Upper lobe of left lung (tissue), 6 donors: ENCODE measurements at places on chromosomes 1 and 21.
A peak's percentile ranks its signal among the peaks of the same experiment; 100 is the strongest.

GRCh38 chr21:25752416-25752815 is 17.6 kb downstream of the GABPA start:
- DNase-seq = no peak

DNA sequence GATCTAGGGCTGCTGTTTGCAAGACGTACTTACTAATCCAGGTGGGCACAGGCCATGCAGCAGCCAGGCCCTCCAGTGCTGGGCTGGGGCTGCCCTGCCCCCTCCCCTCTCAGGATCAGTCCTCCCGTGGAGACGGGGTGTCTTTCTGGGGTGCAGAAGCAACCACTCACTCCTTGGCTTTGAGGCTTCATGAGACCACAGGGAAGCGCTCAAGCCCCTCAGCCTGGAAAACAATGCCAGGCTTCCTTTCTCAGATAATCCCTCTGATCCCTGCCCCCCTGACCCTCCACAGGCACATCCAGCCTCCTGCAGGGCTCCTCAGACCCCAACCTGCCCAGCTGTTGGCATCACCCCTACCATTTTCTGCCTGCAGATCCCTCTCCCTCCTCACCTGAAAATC is 13.9 kb upstream of the C2CD2 start:
- DNase-seq = no peak

DNA sequence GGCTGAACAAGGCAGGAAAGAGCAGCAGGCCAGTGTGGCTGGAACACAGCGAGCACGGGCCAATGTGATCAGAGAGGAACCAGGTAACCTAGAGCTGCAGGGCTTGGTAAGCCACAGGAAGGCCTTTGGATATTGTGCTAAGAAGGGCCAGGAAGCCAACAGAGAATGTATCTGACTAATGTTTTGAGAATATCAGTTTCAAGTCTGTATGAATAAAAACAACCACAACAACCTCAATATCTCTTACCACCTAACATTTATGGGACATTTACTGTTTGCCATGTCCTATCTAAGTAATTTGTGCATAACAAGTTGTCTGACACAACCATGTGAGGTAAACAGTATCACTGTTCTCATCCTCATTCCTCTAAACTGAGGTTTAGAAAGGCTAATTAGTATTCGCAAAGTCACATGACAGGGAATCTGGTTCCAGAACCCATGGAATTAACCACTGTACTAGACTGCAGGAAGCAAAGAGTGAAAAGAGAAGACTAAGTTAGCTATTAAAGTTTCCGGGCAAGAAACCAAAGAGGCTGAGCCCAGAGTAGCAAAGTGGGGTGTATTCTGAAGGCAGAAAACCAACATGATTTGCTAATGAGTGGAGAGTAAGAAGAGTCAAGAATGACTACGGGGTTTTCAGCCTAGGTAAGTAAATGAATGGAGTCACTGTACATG is 38.9 kb downstream of the SPRTN start:
- DNase-seq = no peak

GRCh38 chr1:208211921-208212843 is 32.0 kb downstream of the PLXNA2 start:
- DNase-seq = no peak

GRCh38 chr1:176558561-176558960 is 95.6 kb downstream of the PAPPA2 start:
- DNase-seq = no peak

- no peak for DNase-seq
These were observed 101.1 kb upstream of the SOD1 start for GRCh38 chr21:31558189-31558961.

DNA sequence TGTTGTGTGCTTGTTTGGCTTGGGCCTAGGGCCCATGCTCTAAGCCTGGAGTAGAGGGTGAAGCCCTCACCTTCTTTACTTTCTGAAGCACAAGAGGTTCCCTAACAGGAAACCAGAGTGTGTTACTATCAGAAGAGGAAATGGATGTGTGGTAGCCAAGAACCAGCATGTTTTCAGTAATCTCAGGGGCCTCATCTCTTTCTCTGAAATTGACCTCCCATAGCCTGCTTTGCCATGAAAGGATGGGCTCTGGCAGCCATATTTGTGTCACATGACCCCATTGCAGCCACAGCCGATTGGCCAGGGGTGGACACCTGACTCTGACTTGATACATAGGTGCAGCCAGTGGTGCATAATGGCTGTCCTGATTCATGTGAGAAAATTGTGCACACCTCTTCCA is 18.6 kb downstream of the A3GALT2 start:
- peak; percentile 20 for DNase-seq

GRCh38 chr1:196669051-196669450 is 17.2 kb downstream of the CFH start:
- DNase-seq = no peak
